ENCODE measurements at places on chromosomes 2 and 18.

GRCh38 chr2:26559556-26559955 lies 81.6 kb downstream of the CIB4 start:
- no peak for DNase-seq

- no peak for DNase-seq
Observed at GRCh38 chr18:32300914-32301313, 111.1 kb downstream of the MEP1B start.

GRCh38 chr2:242053921-242054320 lies 184.4 kb downstream of the RTP5 start:
- no peak for DNase-seq

- DNase-seq, result no peak
Observed at GRCh38 chr2:223604231-223604630, 2.1 kb upstream of the SCG2 start.

- no peak for DNase-seq
Observed at GRCh38 chr2:88177556-88177955, 7.4 kb downstream of the THNSL2 start.

- no peak for DNase-seq
Observed at GRCh38 chr2:235603659-235604058, 109.8 kb downstream of the AGAP1 start.

DNA sequence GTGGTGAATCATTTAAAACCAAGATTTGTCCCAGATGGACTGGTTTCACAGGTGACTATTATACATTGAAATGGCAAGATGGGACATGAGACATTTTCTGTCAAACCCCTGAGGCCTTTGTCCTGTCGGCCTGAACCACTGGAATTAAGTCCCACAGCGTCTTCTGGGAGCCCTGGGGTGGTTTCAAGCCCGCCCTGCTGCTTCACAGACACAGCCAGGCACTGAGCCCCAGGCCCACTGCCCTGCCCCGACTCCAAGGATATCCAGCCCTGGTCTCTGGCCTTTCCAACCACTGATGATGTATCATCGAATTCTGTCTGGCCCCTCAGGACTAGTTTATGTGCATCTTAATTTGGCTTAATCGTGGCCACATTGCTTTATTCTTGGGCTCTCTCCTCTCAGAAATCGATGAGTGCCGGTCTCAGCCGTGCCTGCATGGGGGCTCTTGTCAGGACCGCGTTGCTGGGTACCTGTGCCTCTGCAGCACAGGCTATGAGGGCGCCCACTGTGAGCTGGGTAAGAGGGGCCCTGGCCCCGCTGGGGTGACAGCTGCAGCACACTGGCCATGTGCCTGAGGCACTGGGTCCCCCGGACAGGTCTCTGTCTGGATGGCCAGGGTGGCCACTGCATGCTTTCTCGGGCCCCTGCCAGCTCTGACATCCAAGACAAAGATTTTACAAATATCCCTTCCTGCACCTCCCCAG lies 39.5 kb downstream of the MTERF4 start:
- no peak for DNase-seq

DNA sequence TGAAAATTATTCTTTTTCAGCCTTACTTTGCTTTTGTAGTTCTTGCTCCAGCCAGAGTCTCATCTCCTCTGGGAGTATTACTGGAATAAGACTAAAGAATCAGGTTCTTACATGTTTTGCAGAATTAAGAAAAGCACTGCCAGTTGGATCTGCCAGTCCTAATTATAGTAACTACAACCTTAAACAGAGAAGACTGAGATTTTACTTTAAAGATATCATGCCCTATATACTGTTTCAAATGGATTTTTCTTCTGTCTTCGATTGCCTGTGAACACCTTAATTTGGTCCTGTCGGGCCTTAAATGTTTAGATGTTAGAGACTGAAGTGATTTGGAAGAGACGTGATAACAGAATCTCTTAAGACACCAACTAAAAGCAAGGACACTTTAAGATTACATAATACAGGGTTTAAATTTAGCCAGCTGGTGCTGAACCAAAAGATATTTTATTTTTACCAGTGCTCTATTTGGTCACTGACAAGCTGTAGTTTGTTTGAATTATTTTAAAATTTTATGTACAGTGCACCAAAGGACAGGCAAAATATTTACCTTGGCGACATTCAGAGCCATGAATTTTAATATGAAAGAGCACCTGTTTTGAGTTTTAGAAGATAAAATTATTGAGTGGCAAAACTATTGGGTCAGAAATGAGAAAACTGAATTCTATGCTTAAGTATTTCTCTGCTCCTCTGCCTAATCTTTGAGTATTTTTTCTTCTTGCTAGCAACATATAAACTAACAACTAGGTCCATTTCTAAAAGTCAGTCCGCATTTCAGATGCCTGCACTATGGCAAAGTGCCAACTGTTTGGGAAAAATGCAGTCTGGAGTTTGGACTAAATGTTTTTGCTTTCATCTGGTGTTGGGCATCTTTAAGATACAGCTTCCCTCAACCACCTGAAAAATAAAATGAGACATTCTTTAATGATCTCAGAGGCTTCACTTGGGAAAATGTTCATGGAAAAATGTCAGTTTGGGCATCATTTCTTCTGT lies 300.0 kb downstream of the XIRP2 start:
- DNase-seq, result no peak

DNA sequence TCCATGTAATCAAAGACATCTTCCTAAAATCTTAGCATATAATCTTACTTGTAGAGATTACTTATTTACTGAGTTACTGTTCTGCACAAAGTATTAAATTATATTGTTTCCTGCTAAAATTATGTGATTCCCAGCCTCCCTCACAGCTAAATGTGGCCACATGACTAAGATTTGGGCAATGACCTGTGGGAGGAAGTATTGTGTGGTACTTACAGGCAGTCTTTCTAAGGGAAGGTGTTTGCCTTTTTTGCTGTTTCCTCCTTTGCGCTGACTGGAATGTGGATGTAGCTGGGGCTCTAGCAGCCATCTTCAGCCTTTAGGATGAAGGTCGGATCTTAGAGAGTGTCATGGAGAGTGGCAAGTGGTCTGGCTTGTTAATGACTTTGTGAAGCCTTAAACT lies 146.3 kb upstream of the APCDD1 start:
- DNase-seq, result no peak

DNA sequence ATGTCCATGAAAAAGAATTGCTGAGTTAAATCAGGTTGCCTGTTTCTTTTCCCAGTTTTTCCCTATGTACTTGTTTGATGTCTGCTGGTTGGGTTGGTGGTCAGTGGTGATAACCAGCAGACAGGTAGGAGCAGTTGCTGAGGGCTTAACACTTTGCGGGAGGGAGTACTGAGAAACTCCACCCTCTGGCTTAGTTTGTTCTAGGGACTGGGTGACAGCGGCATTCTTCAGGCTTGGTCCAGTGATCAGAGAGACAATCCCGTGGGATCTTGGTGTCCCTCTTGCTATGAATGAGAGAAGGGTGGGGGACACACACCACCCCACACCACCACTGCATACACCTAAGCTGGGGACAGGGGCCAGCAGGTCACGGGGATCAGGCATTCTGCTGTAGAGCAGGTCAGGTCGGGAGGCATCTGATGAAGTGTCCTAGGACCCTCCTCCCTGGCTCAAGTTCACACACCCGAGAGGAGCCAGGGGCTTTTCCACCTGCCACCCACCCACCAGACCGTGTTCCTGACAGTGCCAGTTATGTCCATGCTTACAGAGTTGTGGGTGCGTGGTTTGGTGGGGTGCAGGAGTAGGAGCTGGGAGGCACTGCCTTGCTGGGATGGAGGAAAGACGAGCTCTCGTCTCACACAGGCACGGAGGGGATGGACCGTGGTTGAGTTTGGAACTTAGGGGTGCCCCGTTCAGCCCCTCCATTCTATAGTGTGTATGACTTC lies 21.3 kb upstream of the ALLC start:
- no peak for DNase-seq

DNA sequence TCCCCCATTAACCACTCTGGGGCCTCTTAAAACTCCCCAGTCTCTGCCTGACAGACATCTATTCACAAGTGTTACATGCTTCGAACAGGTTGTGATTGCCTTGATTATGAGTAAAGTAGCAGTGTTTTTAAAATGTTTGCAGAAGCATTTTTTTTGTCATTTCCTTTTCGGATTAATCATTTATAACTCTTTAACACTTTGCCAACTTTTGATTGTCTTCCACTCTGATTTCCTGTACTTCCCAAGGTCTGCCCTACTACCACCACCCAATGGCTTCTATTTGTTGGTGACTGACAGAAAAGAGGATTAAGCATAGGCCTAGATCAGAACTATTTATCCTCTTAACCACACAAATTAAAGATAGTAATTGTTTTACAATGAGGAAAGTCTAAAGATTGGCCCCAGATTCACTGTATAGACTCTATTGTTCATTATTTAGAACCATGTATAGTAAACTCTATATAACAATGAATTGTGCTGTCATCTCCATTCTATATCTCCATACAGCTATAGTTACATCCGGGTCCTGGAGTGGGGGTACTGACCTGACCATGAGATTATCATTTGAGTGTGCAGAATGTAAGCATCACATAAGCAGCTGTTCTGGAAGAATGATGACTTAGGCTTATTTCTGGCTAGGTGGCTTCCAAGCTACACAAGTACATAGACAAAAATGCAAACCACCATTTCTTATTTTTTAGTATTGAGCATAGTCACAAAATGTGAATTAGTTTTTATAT lies 110.3 kb upstream of the RBMS1 start:
- no peak for DNase-seq

- no peak for DNase-seq
Observed at GRCh38 chr2:12895017-12895416, 178.3 kb downstream of the TRIB2 start.

GRCh38 chr2:234453216-234453615 lies 43.7 kb downstream of the ARL4C start:
- DNase-seq, result peak; percentile 44

DNA sequence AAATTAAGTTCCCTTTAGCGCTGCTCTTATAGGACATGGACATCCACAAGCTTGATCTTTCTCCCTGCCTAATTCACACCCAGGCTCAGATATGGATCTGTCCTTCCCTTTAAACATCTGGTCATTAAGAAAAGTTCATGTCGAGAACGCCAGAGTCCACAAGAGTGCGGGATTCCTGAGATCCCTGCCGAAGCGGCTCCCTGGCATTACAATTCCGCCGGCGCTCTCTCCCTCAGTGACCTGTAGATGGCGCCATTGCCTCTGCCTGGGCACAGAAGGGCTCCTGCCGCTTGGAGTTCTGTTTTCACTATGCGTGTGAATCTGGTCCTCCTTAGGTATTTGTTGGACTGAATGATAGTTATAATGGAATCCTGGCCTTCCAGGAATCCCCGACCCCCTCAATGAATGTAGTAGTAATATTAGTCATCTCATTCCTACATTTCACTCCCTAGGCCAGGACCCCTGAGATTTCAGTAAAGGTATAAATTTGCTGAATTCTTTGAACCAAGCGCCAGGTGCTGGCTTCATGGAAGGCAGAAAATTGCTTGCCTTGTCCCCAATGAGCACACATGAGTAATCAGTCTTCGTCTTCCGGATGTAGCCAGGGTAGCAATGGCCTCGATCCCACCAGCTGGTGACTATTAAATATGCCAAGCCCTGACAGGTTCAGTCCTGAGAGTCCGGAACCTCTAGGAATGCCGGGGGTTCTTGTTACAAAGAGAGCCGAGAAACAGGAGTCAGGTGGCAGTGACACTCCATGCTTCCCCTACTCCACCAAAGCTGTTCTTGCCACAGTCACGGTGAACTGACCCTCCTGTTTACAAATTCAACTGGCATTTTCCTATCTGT lies 26.4 kb upstream of the CD207 start:
- peak; percentile 66 for DNase-seq

GRCh38 chr2:215002500-215002899 lies 135.9 kb downstream of the ABCA12 start:
- no peak for DNase-seq

- DNase-seq, result no peak
Observed at GRCh38 chr2:25369876-25370275, 28.2 kb upstream of the DNMT3A start.

DNA sequence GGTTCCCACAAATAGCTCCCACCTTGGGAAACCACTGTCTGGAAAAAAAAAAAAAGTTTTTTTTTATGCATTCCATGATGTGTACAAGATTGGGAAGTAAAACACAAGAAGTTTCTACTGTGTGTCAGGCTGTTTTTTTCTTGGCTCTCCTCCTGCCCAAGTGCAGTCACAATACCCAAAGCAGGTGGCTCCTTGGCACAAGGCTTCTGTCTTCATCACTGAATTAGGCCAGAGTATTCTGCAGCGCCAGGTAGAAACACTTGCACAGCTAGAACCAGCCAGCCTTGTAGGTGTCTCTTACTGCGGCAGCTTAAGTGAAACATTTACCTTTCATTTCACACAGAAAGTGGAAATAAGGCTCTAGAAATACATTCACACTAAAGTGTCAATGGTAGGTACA lies 23.8 kb upstream of the MAL start:
- no peak for DNase-seq

DNA sequence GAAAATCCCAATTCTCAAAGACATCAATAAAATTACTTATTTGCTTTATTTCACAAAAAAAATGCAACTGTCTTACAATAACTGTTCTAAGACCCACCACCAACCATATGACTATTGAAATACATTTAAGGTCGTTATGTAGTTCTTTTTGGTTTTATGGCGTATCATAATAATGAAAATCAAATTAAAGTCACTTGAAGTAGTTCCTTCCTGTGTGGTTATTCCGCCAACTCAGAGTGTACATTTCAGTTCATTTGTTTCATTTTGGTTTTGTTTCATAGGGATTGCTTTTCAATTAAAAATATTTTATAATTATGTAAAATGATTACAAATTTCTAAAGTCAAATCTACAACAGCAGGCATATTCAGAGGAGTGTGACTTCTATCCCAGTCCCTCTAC lies 45.9 kb upstream of the AAK1 start:
- DNase-seq, result no peak

GRCh38 chr2:120053891-120054290 lies 41.0 kb downstream of the EPB41L5 start:
- DNase-seq, result no peak

DNA sequence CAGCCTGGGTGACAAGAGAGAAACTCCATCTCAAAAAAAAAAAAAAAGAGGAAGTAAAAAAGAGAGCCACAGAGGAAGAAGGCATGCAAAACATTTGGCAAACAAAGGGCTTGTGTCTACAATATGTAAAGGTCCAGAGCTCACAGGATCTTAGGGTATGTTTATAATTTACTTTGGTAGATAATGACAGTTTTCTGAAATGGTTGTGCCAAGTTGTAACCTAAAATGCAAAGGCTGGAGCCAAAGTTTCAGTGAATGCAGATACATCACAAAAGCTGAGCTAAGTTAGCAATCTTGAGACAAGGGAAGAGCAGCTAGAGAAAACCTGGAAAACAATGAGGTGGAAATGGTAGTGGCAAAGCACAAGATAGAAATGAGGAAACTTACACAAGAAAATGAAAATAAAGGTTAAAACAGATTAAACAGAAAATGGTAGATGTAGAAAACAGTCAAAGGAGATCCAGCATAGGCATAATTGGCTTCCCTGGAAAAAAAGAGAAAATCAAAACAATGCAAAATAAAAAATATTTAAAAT lies 77.5 kb upstream of the HK2 start:
- DNase-seq, result no peak

GRCh38 chr2:111143107-111143842 lies 22.6 kb downstream of the BCL2L11 start:
- DNase-seq, result no peak

Measured in activated CD4-positive, alpha-beta T cell treated with anti-CD3 and anti-CD28 coated beads, Interleukin-2, amount 50 U/mL, for 1 hour (primary cell).